ENCODE measurements at places on chromosomes 2 and 18.

- no peak for DNase-seq
These were observed 154.8 kb upstream of the FHL2 start for GRCh38 chr2:105553538-105554196.

- no peak for DNase-seq
These were observed 17.3 kb upstream of the MARCHF4 start for GRCh38 chr2:216389570-216389969.

- no peak for DNase-seq
These were observed 93.0 kb upstream of the MCFD2 start for GRCh38 chr2:47008381-47009252.

GRCh38 chr2:57396355-57397098 is 650.1 kb upstream of the VRK2 start:
- no peak for DNase-seq

DNA sequence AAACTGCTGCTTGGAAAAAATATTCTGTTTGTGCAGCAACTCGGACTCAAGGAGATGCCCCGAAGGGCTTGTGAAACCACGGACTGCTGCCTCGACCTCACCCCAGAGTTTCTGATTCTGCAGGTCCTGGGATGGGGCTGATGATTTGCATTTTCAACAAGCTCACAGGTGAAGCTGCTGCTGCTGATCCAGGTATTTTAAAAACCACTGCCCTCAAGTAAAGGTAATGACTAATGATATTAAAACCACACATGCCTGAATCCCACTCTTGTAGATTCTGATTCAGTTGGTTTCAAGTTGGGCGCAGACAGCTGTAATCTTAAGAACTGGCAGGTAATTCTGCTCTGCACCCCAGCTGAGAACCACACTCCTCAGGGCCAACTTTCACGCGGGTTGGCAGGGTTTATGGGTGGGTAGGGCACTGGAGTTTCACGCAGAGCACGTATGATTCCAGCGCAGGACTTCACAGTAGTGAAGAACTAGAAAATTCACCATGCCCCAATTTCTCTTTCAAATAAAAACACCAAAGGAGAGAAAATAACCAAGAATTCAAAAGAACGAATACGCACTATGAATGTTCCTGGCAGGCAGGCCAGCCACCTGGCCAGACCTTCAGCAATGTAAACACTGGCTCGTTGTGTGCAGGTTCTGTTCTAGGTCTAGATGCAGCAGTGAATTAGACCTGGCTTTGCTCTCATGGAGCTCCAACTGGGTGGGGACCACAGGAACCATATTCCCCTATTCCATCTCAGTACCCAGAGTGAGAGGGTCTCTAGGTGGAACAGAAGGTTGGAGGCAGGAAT is 74.6 kb upstream of the ZFP36L2 start:
- DNase-seq = no peak

DNA sequence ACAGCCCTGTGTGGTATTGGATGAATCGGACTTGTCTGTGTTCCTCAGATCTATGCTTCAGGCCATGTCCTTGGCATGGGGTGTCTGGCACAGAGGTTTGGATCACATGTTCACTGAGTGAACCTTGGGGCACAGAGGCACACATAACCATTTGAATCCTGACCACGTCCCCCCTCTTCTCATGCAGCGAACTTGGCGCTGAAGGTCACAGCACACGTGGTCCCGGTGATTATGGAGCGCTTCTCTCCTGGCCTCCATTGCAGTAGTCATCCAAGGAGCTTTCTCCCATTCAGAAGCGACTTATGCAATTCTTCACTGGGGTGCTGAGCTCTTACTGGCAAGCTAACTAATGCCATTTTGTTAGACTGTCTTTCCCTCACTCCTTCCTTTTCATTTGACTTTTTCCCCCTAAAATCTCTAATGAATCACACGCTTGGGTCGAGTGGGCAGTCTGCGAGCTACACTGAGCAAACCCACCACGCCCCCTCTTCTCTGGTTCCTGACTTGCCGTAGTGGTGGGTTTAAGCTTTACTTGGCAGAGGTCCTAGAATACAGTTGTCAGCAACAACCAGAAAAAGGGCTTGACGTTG is 59.4 kb downstream of the KCNG2 start:
- no peak for DNase-seq

GRCh38 chr2:238499731-238500580 is 73.2 kb downstream of the ASB1 start:
- DNase-seq = no peak

- DNase-seq = no peak
These were observed 92.0 kb downstream of the ASXL3 start for GRCh38 chr18:33670029-33670428.

GRCh38 chr2:126886211-126886915 is 12.3 kb upstream of the TEX51 start:
- DNase-seq = peak; percentile 8

- DNase-seq = no peak
These were observed 204.3 kb downstream of the GULP1 start for GRCh38 chr2:188495969-188496431.

- DNase-seq = no peak
These were observed 332 bp upstream of the PDCD1 start for GRCh38 chr2:241859017-241859435.

- no peak for DNase-seq
These were observed 57.8 kb downstream of the ZBTB7C start for GRCh38 chr18:48351216-48352050.

GRCh38 chr2:9385841-9386240 is 37.5 kb downstream of the ITGB1BP1 start:
- no peak for DNase-seq

DNA sequence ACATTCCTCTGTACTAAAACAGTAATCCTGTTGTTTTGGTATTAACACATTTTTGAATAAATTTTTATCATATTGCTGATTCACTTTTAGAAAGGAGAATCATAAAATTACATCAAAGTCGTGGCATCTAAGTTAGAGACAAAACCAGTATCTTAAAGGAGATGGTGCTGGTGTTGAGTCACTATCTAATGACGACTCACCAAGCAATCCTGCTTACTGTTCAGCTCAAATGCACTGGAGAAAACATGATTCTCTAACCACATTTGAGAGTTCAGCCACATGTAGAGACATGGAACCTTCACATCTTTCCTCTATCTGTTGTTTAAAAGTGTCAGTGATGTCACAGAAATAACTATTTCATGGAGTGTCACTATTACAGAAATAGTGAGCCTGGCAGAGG is 473.8 kb downstream of the TGIF1 start:
- DNase-seq = no peak

DNA sequence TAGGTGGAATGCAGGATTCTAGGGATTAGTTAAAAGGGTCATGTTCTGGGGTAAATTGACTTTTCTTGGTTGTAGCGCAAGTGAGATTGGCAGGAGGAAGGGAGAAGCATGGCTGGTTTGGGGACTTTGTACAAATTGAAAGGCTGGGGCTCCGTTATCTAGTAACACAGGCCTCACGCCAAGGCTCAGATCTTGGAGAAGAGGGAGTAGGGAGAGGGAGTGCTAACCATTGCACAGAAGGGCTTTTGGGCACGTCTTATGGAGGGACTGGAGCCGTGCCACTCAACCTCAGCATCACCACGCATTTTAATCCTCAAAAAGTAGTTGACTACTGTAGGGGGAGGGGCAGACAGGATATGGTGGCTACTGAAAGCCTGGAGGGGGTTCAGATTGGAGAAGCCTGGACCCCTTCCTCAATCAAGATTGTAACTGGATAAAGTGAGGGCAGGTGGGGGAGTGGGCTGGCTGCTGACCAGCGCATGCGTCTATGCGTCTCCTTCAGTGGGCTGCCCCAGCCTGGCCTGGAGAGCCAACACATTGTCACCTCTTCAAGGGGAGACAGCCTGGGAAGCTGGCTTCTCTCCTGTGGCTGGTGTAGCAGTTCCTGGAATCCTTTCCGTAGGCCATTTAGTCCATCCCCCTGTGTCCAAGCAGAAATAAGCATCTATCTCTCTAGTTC is 14.3 kb downstream of the IGFBP5 start:
- no peak for DNase-seq

DNA sequence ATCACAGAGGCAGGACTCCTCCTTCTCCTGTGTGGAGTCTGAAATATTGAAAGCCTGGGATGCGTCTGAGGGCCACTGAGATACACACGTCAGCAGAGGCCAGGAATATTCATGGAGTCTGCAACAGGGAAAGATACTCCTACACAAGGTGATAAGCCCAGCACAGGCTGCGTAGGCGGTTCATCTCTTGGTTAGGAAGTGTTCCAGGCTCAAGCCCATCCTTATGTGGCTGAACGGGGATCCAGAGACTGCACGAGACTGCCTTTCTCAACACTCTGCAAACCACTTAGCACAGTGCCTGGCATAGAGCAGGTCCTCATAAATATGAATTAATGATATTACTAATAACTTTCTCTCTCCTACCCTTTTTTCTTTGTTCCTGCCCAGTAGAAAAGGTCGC is 29.2 kb upstream of the AGPS start:
- no peak for DNase-seq

DNA sequence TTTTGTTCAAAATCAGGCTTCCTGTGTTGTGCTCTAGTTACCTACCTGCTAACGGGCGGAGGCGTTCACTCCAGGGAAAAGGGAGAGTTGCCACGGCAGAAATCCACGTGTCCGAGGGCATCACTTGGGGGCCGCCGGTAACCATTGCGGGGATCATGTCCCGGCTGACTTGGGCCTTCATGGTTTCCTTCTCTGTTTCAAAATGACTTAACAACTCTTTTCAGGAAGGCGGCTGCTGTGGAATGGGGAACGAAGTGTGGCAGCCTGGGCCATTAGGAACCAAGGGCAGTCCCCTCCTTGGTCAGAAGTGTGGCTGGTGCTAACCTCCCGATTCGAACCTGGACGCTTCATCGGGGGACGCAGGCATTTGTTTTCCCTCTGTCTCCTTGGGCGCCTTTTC is 56.8 kb downstream of the INPP5D start:
- no peak for DNase-seq

DNA sequence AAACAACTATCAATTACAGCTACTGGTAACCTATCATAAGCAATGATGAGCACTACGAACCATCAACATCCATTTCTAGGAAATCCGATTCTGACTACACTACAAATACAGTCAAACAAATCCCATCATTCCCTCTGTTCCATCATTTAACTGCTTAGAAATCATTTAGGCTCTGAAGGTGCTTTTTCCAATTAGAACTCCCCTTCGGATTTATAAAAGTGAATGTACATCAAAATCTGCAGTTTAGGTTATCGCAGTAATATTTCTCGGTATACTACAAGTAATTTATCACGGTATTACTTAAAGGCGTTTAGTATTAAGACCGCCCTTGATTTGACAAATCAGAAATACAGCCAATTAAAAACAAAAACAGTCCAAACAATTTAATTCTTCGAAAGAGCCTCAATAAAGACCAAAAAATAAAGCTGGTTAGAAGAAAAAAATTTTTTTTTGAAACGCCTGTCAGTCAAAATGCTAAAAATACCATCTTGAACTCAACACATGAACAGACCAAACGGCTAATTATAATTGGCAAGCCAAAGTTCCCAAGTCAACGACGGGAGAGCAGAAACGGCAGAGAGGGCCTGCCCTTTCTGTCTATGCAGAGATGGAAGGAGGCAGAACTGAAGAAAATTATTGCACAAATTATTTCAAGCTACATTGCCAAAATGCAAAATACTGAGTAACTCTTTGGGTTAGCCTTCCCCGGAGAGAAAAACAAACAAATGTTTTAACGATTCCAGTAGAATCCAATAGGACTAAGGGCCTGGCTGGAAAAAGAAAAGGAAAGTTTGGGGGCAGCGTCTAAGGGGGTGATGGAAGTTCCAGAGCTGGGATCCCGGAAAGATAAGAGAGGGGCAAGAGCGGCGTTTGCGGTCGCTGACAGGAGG is 1.2 kb downstream of the VPS54 start:
- no peak for DNase-seq

DNA sequence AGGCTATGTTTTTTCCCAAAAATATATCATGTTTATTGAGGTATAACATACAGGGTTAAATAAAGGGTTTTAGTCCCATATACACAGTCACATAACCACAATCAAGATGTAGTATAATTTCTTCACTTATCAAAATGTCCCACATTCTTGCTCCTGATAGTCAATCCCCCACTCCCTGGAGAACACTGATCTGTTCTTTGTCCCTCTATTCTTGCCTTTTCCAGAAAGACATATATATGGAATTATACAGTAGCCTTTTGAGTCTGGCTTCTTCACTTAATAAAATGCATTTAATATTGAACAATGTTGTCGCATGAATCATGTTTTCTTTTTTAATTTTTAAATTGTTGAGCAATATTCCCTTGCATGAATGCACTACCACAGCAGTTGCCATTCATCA is 1059.7 kb downstream of the TSN start:
- DNase-seq = no peak

GRCh38 chr2:55111570-55112228 is 61.4 kb upstream of the RTN4 start:
- no peak for DNase-seq

DNA sequence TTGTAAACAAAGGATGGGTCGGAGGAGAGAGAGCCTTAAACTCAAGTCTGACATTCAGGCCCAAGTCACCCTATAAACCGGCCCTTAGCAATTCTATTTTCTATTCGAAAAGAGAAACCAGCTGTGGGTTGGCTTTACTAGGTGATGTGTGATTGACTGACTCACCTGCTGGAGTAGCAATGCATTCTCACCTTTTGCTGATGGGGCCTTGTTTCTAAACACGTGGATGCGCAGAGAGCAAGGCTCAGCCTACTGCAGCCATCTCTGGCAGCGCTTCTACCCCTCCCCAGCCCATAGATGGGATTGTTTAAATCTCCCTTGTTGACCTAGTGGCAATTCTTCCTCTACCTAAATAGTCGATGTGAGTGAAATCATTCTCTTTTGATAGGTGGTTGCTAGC is 138.5 kb downstream of the MEIS1 start:
- DNase-seq = no peak

GRCh38 chr18:9971313-9971920 is 57.6 kb downstream of the VAPA start:
- peak; percentile 41 for DNase-seq

DNA sequence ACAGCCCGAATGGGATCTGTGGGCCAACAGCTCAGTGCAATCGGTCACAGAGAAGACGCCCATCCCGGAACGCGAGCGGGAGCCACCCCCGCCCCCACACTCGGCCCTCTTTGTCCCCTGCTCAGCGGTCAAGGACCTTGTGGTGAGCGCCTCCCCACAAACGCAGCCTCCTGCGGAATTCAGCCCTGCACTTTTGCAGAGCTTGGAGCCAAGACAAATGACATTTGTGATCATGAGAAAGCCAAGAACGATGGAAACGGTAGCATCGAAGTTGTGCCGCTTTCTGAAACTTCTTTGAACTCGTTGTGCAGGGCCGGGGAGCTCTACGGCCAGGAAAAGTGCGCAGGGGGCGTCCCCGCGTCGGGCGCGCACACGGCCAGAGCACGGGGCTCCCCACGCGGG is 6.7 kb upstream of the SALL3 start:
- no peak for DNase-seq

GRCh38 chr2:149152469-149152953 is 114.0 kb downstream of the LYPD6B start:
- no peak for DNase-seq

DNA sequence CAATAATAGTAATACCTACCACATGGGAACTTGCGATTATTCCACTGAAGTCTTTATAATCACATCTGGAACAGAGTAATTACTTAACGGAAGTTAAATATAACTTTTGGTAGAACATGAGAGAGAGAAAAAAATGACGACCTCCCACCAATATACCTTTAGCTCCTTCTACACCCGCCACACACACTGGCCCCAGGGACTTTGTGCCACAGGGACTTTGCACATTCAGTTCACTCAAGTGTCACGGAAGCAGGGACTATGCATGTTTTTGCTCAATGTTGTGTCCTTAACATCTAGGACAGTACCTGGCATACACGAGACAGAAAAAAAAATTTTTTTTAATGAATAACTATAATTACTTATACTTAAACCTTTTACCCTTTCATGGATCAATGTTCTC is 4.0 kb downstream of the GPR155 start:
- no peak for DNase-seq

All from activated naive CD8-positive, alpha-beta T cell treated with anti-CD3 and anti-CD28 coated beads, Interleukin-2, amount 50 U/mL, for 16 hours (primary cell).